ENCODE measurements at places on chromosomes 4 and X.
A peak's percentile ranks its signal among the peaks of the same experiment; 100 is the strongest.

- DNase-seq = no peak
Observed at GRCh38 chr4:10971800-10972401, 287.3 kb upstream of the CLNK start.

- no peak for DNase-seq
Observed at GRCh38 chr4:126182786-126183185, 868.0 kb downstream of the FAT4 start.

DNA sequence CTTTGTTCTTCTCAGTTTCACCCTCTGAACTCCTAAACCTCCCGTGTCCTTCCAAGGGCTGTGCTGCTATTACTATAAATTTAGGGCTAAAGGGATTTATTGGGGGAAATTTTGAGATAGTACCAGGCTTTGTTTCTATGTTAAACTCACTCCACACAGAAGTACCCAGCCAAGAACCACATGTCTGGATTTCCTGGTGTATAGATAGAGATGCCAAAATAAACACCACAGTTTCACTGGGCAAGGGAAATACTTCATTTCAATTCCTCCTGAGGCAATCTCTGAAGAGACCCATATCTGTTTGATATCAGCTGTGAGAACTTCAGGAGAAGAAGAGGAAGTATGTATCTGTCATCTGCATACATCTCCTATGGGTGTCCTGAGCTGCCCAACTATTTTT, 21.7 kb upstream of the CLNK start:
- DNase-seq = peak; percentile 32

GRCh38 chr4:24801136-24801855, 5.9 kb downstream of the SOD3 start:
- DNase-seq = no peak

DNA sequence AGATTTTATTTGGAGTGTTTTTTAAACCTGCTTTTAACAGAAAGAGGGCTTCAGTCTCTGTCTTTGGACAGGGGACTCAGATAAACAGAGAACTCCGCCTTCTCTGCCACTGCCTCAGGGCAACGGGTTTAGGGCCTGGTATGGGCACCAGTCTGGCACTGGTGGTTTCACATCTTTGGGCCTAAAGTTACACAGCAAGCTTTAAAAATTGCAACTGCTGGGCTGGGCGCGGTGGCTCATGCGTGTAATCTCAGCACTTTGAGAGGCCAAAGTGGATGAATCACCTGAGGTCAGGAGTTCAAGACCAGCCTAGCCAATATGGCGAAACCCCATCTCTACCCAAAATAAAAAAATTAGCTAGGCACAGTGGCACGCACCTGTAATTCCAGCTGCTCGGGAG, 10.3 kb upstream of the NAT8L start:
- no peak for DNase-seq
